ENCODE measurements at places on chromosomes 1 and 21.

DNA sequence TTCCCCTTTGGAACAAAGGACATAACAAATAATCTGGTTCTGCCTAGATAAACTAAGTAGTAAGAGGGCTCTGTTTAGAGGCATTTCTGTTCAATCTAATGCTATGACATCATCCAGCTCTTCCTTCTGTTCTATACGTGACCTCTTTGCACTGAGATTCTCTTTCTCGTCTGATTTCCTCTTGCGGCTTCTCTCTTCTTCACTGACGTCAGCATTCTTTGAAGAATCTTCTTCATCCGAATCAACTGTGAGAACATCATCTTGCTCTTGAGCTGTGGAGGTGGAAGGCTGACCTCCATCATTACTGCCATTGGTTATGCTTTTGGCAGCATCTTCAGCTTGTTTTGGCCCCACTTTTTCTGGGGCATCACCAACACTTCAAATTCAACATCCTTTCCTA lies 130.4 kb downstream of the HS2ST1 start:
- DNase-seq = no peak

DNA sequence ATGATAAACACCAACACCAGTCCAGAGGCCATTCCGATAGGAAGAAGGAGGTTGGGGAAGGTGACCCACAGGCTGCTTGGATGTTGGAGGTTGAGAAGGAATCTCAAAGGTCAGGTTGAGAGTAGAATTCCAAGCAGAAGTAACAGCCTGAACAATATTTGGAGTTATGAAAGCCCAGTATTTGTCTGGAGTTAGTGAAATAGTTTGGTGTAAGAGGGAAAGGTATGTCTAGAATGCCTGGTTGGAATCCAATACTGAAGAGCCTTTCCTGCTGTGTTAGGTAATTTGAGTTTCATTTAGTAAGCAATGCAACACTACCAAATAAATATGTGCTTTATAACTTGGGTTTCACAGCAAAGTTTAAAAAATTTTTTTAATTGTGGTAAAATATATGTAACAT lies 70.5 kb upstream of the MCOLN3 start:
- no peak for DNase-seq

DNA sequence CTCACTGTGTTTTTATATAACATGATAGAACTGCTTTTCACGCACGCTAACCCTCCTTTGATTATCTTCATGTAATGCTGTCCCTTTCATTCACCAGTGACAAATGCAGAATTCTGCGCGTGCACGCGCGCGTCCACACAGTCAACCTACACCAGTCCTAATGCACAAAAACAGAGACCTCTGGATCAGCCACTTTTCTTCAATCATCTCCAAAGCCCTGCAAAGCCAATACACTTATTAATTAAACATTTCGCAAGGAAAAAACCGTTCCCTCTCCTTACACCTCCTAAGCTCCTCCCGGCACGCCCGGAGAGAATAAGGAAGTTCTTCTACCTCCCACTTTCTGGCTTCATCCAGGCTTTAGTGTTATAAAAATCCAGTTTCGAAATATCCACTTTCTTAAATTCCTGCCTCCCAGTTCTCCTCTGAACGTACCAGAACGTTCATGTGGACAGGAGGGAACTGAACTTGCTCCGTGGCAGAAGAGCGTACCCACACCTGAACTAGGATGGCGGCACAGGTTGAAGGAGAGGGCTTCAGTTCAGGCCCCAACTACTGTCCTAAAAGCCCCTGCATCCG lies 4.6 kb downstream of the LMX1A start:
- no peak for DNase-seq

DNA sequence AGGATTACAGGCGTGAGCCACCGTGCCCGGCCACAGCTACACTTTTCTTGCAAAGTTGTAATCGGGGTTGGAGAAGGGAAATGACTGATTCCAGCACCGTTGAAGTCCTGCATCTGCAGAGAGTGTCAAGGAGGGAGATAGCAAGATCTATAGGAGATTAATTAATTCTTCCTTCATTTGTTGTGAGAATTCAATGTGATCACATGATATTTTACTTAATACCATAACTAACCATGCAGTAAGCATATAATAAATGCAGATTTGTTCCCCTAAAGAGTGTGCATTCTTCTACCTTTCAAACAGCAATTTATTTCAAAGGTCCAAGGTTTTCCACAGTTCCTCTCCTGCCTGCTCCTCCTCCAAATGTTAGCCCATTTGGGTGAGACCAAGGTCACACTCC lies 204.5 kb downstream of the GREM2 start:
- DNase-seq = no peak

DNA sequence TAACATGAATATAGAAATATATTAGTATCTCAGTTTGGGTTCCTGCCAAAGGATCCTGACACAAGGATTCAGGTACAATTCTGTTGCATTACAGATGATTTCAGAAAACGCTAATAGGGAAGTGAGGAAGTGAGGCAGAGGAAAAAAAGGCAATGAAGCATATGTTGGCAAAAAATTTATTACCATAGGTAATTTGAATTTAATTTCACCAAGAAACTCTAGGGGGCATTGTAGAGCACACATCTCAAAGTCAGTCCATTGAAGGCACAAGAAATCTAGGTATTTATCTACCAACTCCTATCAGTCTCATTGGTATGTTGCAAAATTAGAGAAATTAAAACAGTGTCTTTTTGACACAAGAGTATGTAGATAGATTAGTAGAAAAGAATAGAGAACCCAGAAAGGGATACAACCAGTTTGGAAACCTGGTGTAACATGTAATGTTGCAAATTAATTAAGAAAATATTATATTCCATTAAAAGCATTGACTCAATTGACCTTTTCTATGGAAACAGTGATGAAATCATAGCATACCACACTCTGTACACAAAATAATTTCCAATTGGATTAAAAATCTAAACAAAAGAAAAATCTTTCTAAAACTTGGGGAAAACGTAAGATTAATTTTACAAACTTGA lies 104.9 kb upstream of the SNX7 start:
- DNase-seq = peak; percentile 6

- no peak for DNase-seq
Observed at GRCh38 chr1:232954594-232955365, 4.4 kb downstream of the NTPCR start.
